ENCODE measurements at places on chromosomes 16 and 17.

DNA sequence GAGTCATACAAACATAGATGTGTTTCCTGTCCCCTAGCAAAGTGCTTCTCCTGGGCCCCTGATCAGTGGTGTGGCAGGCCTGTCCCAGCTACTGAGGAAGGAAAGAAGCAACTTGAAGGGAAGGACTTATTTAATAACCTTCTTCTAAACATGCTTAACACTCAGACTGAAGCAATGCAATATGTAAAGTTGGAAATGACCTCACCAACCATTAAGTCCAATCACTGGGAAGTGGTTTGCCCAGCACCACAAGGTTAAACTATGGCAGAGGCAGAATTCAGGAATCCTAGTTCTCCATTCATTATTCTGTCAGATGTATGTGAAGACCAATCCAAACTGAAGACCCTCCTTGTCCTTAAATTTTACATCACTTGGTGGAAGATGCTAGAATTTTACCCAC is 39.1 kb downstream of the CENPV start:
- DNase-seq, result no peak

DNA sequence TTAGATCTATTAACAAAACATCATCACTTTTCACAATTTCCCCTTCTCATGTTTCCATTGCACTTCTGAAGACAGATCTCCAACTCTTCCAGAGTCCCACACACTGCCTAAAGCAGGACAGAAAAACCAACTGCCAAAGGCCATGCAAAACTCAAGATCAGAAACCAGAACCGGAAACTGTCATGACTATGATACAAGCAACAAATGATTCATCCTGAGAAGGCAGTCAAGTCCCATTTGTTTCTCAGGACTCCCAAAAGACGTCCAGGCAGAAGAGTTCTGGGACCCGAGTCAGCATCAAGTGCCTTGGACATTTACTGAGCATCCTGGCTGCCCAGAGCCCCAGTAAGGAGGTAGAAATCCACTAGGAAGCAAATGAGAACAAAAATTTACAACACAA is 38.8 kb downstream of the ERN1 start:
- DNase-seq, result no peak

DNA sequence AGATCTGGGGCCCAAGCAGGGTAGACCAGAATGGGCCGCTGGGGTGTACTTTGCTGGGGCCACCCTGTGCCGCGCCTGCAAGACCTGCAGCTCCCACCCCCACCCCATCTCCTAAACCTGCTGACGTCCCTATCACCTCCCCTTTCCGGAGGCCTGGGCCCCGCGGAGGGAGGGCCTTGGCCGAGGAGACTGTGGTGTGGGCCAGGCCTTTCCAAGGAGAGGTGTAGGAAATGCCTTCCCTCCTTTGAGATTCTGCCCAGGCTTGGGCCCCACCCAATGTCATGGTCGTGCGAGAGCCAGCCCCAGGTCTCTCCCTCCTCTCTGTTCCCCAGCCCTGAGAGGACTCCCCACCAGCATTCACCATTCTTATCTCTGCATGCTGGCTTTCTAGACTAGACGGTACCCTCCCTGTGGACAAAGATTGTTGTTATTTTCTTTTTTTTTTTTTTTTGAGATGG is 3.9 kb upstream of the WFIKKN2 start:
- no peak for DNase-seq

DNA sequence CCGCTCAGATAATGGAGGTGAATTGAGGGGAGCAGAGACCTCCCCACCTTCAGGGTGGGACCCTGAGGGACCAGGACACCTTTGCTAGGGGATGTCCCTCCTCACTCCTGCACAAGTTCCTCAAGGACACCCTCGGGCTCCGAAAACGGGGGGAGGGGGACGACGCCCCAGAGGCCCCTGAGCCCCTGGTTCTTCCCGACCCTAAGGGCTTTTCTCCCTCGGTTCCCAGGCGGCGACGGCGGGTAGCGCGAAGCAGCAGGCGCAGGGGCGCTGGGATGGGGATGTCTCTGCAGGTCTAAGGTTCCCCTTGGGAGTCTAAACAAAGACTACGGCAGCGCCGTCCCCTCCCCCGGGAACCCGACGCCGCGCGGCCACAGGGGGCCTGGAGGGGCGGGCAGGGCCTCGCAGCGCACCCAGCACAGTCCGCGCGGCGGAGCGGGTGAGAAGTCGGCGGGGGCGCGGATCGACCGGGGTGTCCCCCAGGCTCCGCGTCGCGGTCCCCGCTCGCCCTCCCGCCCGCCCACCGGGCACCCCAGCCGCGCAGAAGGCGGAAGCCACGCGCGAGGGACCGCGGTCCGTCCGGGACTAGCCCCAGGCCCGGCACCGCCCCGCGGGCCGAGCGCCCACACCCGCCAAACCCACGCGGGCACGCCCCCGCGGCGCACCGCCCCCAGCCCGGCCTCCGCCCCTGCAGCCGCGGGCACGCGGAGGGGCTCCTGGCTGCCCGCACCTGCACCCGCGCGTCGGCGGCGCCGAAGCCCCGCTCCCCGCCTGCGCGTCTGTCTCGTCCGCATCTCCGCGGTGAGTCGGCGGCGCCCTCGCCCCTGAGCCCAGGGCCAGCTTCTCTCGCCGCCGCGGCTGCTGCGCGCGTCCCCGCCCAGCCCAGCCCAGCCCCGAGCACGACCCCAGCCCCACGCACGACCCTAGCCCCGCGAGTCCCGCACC is 36.7 kb upstream of the NDRG4 start:
- no peak for DNase-seq

GRCh38 chr17:45855691-45856336 is 11.1 kb downstream of the SPPL2C start:
- no peak for DNase-seq

GRCh38 chr16:30485818-30486436 is 13.4 kb downstream of the ITGAL start:
- DNase-seq, result no peak

All from caudate nucleus (tissue), 63 donors.